ENCODE measurements at places on chromosomes 6 and 20. TPM values are rescaled to one million over a fixed set of nuclear protein-coding genes. Genes with fewer than 3 reads are reported as not detected.

PSORS1C1 gene
- total RNA-seq: 4.4 TPM

MEP1A gene
- not detected for total RNA-seq

XKR7 gene
- total RNA-seq: not detected

PEX7 gene
- 5.6 TPM for total RNA-seq

IL20RA gene
- not detected for total RNA-seq

DEFB116 gene
- total RNA-seq: not detected

PROKR2 gene
- total RNA-seq: not detected

CNKSR3 gene
- total RNA-seq: 5.8 TPM

PRPH2 gene
- not detected for total RNA-seq

MOG gene
- total RNA-seq: not detected

PKIB gene
- total RNA-seq: 1.0 TPM

HLA-DOB gene
- total RNA-seq: 0.13 TPM

IL17A gene
- not detected for total RNA-seq

LINC00237 gene
- total RNA-seq: not detected

ANKRD66 gene
- total RNA-seq: not detected

RAB23 gene
- 8.2 TPM for total RNA-seq

HLA-DRB5 gene
- total RNA-seq: not detected

SLC17A9 gene
- 0.02 TPM for total RNA-seq

SMOC2 gene
- not detected for total RNA-seq

SLC35F1 gene
- total RNA-seq: not detected

RWDD2A gene
- 1.6 TPM for total RNA-seq

ALDH8A1 gene
- not detected for total RNA-seq

AIF1 gene
- not detected for total RNA-seq

HDGFL1 gene
- not detected for total RNA-seq

ZNF343 gene
- total RNA-seq: 13.1 TPM

CDYL gene
- 30.4 TPM for total RNA-seq

LPIN3 gene
- total RNA-seq: 7.5 TPM

CALHM4 gene
- total RNA-seq: not detected

SYNGAP1 gene
- total RNA-seq: 3.5 TPM

CPNE5 gene
- total RNA-seq: 0.08 TPM

FAXC gene
- total RNA-seq: 5.1 TPM

IBTK gene
- 15.0 TPM for total RNA-seq

TCF21 gene
- 0.09 TPM for total RNA-seq

TOX2 gene
- total RNA-seq: 9.2 TPM

TREM1 gene
- not detected for total RNA-seq

MLIP gene
- total RNA-seq: not detected

PACRG gene
- total RNA-seq: not detected
